Hypothalamus (tissue), 51 donors: ENCODE measurements at places on chromosomes 13 and 19.

DNA sequence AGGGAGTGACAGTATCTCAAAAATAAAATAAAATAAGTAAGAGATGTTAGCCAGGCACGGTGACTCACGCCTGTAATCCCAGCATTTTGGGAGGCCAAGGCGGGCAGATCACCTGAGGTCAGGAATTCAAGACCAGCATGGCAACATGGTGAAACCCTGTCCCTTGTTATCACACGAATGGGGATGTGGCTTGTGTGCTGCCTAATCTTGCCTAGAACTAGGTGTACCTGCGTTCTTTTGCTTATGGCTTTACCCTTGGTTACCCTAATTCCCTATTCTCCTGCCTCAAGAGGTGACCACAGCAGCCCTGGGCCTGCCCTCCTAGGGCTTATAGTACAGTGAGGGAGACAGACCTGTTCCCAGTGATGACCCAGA, 6.3 kb upstream of the PVR start:
- no peak for DNase-seq

GRCh38 chr19:10270180-10270615, 722 bp upstream of the ICAM1 start:
- DNase-seq = peak; percentile 24

DNA sequence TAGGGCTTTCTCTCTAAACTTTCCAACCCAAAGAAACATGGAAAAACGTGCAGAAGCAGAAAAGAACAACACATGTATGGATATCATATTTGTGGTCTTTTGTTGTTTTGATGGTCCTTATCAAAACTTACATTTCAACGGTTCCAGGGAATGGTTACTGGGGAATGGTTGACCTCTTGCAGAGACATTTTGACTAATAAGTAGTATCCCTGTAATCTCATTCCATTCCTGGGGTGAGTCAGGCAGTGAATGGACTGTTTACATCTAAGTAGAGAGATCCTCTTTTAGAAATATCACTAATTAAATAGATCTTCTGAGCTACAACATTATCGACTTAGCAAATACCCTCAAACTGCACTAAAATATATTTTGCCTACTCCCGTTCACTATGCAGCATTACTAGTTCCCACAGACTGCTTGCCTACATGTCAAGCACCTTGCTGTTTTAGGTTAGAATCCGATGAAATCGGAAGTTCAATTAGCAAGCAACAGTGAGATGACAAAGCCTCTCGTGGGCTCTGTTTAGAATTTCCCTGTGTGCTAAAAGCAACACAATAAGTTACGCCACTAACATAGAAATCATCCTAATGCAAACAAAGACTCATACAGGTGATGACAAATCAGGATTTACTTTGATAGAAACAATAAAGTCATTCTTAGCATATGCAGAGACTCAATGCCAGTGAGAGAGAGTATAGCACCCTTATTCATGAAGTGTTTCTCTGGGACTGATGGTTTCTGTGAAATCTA, 797.7 kb upstream of the ARGLU1 start:
- no peak for DNase-seq

DNA sequence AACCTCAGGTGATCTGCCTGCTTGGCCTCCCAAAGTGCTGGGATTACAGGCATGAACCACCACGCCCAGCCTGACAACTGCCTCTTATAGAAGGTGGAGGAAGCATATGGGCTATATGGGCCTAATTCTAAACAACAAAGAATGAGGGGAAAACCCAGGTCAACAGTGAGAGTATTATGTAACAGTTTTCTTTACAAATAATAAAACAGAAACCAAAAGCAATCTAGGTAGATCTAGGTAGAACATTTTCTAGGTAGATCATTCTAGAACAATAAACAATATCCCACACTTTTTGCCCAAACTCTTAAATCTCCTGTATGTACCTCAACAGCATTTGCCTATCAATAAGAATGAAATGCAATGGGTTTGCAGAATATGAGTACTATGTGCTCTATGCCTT, 267.4 kb downstream of the ABCC4 start:
- DNase-seq = no peak

DNA sequence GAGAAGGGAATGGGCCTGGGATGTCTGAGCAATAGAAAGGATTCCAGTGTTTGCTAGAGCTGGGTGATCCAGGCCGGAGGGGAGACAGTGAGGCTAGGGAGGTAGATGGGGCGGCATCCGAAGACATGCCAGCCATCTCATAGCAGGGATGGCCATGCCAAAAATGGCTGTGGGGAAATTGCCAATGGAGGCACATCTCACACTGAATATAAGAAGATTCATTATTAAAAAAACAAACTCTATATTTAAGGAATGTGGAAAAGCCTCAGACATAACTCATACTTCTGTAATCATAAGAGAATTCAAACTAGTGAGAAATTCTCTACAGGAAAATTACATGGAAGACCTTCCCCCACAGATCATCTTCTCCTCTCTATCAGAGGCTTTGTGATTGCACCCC, 289.2 kb downstream of the FGF9 start:
- no peak for DNase-seq

DNA sequence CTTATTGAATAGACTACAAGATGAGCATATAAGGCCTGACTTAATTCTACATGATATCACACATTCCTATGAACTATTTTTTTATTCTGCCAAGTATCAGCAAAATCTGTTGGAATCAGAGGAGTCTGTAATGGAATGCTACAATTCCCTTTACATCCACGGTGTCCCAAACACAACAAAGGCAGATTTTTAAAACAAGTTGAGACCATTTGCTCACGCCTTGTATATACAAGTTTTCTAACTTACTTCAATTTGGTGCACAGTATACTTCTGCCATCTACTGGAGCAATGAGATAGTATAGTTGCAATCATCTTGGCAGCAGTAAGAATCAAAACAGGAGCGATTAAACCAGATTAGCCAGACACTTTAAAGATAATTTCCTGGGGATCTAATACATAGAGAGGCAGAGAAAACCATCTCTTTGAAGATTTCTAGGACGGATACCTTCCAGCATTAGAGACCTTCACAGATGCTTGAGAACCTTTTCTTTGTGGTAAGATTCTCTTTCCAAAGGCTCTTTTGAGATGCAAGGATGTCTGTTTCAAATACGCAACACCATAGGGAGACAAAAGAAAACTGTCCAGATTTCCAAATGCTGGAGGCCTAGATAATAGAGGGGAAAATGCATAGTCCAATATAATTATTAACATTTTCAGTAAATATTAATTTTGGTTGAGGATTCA, 302.0 kb upstream of the MIR17HG start:
- no peak for DNase-seq

DNA sequence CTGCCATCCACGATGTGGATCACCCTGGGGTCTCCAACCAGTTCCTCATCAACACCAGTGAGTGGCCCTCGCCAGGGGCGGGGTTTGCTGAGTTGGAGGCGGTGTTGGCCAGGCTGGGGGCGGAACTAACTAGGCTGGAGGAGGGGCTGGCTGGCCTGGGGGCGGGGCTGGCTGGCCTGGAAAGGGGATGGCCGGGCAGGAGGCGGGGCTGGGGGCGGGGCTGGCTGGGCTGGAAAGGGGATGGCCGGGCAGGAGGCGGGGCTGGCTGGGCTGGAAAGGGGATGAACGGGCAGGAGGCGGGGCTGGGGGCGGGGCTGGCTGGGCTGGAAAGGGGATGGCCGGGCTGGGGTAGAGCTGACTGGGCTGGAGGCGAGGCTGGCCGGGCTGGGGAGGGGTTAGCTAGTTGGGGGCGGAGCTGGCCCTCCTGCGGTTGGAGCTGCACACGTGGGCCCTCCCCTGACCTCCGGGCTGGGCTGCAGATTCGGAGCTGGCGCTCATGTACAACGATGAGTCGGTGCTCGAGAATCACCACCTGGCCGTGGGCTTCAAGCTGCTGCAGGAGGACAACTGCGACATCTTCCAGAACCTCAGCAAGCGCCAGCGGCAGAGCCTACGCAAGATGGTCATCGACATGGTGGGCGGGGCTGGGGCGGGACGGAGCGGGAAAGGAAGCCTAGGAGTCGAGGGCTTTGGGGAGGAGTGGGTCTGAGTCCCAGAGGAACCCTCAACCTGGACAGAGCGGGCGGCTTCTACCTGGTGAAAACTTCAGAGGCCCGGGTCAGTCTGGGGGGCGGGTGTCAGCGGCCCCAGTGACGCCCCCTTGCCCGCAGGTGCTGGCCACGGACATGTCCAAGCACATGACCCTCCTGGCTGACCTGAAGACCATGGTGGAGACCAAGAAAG, 41.0 kb downstream of the PDE4A start:
- peak; percentile 89 for DNase-seq

DNA sequence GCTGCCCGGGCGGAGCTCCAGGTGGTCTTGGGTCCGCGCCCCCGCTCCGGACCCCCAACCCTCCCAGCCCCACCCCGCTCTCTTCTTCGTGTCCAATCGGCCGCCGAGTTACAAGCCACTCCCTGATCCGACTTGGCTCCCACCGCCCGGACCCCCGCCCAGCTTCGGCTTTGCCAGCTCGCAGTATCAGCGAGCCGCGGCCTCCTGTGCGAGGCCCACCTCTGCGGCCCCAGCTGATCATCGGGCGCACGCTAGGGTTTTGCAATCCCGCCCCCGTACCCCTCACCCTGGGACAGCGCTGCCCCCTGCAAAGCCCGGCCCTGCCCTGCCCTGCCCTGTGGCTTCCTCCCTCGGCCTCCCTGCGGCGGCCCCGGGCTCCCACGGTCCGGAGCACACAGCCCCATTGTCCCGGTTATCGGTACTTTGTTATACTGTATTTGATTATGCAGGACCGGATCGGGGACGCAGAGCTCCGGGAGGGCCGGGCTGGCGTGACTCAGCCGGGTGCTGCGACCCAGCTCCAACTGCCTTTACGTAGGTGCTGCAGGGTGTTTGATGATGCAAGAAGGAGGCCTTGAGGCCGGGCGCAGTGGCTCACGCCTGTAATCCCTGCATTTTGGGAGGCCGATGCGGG, 598 bp upstream of the LPAR2 start:
- DNase-seq = no peak

- no peak for DNase-seq
Measured at GRCh38 chr19:46745521-46746280, at the start of gene FKRP. Gene FKRP, plus strand, starts transcription at chr19:46746057. Its CDS starts 9,394 bp downstream, at chr19:46755451.

DNA sequence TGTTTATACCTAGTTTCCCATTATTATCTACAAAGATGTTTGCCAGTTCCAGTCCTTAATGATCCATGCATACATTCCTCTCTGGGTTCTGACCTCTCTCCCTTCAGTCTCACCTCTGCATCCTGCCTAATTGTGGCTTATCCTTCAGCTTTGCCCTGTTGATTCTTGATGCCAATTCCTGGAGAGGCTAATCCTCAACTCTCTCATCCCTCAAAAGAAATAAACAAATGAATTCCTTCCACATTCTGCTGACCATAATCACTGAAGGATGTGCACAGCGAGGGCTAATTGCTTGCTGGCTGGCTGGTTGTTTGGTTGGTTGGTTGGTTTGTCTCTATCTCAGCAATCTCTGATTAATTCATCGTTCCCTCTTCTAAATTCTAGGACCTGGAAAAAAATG, 113.8 kb downstream of the IRS2 start:
- no peak for DNase-seq

- DNase-seq = no peak
Measured at GRCh38 chr13:90375851-90376250, 971.6 kb upstream of the MIR17HG start.

DNA sequence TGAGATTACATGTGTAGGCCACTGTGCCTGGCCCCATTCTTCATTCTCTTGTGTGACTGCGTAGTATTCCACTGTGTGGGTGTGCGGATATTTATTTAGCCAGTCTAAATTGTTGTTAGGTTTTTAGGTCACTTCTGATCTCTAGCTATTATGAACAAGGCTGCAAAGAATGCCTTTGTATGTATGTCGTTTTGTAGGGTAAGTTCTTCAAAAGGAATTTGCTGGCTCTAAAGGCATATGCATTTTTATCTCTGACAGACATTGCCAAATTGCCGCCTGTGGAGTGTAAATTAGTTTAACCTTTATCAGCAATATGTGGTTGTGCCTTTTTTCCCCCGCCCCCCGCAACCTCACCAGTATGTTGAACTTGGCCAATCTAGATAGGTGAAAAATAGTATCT, 30.3 kb upstream of the EHD2 start:
- DNase-seq = no peak

DNA sequence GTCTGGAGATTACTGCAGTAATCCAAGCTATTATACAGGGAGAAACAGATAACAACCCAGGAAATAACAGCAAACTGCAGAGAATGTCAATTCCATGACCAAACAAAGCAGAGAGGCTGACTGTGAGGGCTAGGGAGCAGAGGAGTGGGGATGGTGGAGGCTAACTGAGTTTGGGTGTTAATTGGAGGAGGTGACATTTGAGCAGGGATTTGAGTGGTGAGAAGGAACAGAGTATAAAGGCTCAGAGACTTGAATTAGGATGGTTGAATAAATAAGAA, 3.1 kb downstream of the DMAC2 start:
- no peak for DNase-seq

DNA sequence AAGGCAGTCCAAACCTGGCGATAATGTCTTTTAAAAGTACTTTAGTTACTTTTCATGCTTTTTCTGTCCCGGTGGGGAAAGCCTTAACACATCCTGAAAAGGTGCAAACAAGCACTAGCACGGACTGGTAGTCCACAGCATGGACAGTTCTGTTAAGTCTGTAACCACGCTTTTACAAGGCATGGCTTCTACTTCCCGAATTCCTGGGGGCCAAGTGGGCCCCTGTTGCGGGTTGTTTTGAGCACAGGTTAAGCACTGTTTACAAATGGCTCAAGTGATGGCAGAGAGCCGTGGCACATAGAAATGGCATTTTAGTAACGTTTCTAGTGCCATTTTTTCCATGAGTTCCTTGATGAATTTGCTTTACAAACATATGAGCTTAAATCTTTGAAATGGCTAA, 37.6 kb downstream of the ZNF493 start:
- no peak for DNase-seq

GRCh38 chr13:52112591-52112990, 16.3 kb downstream of the NEK5 start:
- no peak for DNase-seq
